ENCODE measurements at places on chromosomes 1 and 21.

DNA sequence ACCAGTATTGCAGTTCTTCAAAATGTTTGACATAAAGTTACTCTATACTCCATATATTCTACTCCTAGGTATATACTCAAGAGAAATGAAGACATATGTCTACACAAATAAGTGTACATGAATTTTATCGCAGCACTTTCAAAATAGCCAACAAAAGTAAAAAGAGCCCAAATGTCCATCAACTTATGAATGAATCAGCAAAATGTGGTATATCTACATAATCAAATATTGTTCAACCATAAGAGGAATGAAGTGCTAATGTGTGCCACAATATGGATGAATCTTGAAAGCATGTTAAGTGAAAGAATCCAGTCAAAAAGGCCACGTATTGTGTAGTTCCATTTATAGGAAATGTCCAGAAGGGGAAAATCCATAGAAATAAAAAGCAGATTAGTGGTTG, 98.6 kb upstream of the F3 start:
- DNase-seq = no peak

DNA sequence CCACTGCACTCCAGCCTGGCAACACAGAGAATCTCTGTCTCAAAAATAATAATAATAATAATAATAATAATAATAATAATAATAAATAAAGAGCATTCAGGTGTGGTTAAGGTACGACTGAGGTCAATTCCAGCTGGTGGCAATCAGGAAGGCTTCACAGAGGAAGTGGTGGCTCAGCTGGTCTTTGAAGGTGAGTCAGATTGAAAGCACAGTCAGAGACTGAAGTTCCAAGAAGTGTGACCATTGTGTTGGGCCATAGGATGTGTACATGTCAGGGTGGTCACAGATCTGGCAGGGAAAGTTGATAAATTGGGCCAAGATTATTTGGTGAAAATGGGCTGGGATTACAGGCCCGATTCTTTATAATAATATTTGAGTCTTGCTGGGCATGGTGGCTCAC, 31.0 kb upstream of the MED18 start:
- DNase-seq = no peak

DNA sequence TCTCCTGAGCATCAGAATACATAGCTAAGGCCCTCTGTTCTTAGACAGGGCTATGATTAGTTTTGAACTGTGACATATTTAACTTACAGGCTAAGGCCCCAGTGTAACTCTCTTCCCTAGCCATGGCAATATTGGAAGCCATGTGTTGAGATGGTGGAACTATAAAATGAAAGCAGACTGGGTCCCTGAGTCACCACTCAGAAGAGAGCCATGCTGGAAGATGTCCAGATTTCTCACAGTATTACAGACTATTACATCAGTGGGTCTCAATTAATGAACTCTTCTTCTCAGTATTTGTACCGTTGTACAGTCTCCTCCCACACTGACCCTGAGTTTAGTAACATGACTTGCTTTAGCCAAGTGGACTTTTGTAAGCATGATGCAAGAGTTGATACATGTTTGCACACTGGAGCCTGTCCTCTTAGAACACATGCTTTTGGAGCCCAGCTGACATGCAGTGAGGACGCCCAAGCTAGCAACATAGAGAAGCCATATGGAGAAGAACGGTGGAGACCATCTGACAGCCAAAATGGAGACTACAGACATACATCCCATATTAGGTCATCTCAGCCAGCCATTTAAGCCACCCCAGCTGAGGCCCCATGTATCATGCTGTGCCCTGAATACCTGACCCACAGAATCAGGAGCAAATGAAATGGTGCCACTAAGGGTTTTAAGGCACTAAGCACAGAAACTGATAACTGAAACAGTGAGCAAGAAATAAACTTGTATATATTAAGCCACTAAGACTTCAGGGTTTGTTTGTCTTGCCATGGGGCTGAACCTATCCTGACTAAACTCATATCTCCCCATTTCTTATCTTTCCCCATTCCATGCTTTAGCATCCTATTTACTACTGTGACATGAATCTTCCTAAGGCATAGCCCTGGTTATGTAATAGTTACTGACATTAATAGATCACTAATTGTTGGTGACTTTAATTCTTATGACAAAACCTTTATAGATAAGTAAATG, 24.4 kb downstream of the TBX15 start:
- no peak for DNase-seq

DNA sequence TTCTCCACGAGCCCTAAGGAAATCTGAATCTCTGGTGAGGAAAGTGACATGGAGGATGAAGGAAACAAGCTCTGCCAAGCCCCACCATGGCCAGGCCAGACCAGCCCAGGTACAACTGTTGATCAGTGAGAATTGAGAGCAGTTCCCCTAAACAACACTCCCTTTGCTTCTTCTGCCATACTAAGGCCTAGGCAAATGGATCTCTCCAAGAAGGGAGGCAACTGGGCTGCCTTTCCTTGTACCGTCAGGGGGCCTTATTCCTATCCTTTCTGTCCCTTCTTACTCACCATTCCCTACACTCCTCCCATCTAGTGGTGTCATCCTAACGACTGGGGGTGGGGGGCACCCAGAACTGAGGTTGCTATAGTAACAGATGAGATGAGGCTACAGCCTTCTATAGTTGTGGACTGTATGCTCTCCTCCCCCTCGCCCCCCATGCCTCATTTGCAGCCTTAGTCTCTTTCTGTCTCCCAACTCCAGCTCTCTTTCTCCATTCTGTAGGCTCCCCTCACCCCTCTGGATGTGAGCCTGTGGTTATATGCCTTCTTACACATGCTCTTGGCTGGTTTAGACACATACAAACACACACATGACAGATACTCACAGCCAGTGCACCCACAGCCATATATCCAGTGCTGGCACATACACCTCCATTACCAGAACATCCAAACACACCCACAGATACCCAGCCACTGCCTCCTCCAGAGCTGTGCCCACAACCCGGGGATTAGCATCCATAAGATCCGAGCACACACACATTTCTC, 3.6 kb downstream of the PEA15 start:
- no peak for DNase-seq

DNA sequence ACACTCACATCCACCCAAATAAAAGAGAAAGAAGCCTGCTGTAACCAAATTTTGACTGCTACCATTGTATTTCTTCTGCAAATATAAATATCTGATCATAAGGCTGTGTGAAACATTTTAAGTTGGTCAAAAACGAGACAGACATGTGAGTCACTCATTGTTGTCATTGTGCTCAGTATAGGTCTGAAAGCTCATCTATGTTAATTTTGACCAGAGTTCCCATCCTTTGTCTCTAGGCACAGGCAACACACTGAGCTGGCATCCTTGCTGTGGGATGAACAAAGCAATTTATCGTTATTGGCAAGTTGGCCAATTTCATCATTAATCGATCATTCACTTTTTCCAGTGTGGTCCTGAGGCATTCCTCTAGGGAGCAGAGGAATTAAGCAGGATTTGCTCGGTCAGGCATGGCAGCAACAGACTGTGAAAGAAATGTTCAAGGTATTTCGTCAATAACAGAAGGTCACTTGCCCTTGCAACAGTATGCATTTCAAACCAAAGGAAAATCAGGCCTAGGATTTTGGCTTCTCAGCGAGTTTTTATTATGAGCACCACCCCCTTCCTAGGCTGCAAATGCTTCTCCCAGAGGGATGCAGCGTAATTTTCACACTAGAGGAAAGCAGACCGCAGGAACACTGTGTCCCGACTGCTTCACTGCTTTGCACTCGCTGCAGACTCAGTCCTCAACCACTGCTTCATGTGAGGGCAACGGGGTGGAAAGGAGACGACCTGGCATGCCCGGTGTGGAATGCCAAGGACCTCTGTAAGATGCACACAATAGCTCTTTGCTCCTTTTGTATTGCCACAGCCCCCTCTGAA, 87.9 kb upstream of the SMYD2 start:
- no peak for DNase-seq

- DNase-seq = no peak
Measured at GRCh38 chr1:18886003-18886335, 16.4 kb downstream of the ALDH4A1 start.

DNA sequence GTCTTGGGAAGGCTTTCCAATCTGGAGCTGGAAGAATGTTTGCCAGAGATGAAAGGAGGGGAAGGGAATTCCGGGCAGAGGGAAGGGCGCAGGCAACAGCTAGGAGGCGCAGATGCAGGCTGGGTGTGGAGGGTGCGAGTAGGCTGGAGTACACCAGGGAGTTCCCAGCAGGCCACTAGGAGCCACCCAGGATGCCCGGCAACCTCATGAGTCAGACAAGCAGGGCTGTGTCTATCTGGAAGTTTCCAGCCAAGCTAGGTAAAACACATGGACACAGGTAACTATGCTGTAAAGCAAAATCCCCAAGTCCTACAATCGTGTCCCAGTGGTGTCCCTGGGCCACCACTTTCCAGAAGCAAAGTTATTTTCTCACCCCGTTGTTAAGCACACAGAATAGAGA, 990 bp upstream of the NBL1 start:
- DNase-seq = no peak

DNA sequence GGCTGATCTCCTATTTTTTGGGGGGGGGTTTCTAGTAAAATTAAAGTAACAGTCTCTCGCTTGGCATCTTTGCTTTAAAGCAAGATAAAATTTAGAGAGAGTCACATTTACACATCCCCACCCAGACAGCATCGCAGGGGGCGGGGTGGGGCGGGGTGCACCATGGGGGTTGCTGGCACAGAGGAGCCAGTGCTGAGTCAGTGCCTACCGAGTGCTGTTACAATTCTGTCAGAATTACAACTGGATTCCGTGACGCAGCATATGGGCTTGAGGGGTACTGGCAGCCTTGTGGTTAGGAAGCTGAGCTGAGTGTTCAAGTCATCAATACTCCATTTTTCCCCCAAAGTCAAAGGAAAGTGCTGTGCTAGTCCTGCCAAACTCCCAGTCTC, 175.9 kb downstream of the PRDM16 start:
- DNase-seq = no peak

DNA sequence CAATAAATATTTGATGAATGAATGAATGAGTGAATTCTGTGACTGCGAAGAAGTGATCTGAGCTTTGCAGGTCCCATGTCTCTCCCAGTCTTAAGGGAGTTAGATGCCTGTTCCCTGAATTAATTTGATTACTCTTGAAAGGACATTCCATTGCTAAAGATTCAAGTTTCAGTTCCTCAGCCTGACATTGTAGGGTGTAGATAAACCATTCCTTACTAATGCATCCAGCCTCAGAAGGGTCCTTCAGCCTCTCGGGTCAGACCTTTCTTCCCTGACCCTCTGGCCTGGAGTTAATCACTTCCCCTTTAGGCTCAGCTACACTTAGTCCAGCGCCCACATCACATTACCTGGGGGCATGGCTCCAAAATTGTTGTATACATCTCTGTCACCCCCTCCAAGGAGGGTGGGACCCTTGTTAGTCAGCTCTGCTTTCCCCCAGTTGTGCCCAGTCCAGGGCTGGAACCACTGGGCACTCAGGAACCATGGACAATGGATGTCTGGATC, 2.6 kb downstream of the INSRR start:
- DNase-seq = no peak

GRCh38 chr1:15215116-15215515, 31.9 kb upstream of the FHAD1 start:
- DNase-seq = no peak

- no peak for DNase-seq
Measured at GRCh38 chr21:38800924-38801744, 4.6 kb upstream of the ETS2 start.

- DNase-seq = no peak
Measured at GRCh38 chr1:168127503-168127902, 9.2 kb downstream of the GPR161 start.

DNA sequence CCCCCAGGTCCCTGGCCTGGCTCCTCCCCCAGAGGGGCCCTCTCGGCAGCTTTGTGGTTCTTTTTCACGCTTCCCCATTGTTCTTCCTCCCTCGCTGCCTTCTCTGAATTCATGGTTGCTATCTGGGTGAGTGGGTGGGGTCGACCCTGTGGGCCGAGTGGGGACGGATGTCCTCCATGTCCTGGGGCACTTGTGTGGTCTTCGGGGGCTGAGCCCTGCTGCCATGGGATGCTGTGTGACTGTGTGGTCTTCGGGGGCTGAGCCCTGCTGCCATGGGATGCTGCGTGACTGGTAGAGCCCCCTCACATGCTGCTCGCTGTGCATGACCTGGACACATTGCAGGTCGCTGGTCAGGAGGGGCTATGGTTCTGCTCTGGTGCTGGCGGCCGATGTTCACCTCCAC, 21.6 kb upstream of the DIP2A start:
- DNase-seq = no peak

DNA sequence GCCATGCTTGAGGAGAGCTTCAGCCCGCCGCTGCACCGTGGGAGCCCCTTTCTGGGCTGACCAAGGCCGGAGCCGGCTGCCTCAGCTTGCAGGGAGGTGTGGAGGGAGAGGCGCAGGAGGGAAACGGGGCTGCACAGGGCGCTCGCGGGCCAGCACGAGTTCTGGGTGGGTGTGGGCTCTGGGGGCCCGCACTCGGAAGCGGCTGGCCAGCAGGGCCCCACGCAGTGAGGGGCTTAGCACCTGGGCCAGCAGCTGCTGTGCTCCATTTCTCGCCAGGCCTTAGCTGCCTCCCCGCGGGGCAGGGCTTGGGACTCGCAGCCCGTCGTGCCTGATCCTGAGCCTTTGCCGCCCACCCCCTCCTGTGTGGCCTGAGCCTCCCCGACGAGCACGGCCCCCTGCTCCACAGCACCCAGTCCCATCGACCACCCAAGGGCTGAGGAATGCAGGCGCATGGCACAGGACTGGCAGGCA, 1554.0 kb downstream of the KCNT2 start:
- no peak for DNase-seq

DNA sequence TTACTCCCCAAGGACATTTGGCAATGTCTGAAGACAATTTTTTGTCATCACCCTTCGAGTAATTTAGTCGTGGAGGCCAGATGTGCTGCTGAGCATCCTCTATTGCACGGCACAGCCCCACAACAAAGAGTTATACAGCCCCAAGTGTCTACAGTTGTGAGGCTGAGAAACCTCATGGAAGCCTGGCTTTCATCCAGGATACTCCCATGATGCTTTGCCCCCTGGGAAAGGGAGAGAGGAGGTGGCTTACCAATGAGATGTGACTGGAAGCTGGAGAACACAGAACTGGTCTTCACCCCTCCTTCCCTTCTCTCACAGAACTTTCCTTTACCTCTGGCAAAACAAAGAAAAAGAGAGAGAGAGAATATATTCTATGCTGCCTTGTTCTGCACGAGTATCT, 150.9 kb upstream of the VAMP3 start:
- no peak for DNase-seq

GRCh38 chr1:21362096-21362495, 71.8 kb upstream of the ECE1 start:
- DNase-seq = no peak

GRCh38 chr1:93749894-93750301, 68.3 kb upstream of the BCAR3 start:
- no peak for DNase-seq

DNA sequence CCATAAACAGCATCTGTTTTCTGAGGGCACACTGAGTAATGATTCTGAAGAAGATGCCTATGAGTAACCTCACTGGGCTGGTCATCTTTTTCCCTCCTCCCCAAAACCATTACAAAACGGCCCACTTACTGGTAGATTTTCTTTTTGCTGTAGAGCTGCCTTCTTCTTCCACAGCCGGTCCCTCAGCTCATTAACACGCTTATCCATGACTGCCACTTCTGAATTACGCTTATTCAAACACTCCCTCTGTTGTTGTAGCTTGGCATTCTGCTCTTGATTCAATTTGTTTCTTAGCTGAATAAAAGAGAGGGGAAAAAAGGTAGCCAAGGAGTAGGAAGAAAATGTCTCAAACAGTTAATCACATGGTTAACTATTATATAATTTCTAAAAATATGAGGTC, 43.1 kb downstream of the TP53BP2 start:
- no peak for DNase-seq
